Vagina (tissue), 2 donors: ENCODE measurements at places on chromosomes 6 and 20. TPM values are rescaled to one million over a fixed set of nuclear protein-coding genes. Genes with fewer than 3 reads are reported as not detected.

DNA sequence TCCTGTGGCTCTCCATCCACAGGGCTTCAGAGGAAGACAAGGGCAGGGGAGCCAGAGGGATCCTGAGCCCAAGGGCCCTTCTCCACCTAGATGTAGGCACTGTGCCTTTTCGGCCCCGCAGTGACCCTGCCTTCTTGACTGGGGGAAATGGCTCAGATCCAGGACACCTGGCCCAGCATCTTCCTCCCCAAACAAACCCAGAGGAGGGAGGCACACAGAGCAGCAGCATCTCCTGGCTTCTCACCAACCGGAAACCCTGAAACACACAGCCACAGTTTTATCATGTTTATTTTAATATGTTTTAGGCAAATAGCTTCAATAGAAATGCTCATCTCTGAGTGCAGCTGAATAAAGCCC, 84.5 kb upstream of the LRFN2 start:
- no peak for DNase-seq

DNA sequence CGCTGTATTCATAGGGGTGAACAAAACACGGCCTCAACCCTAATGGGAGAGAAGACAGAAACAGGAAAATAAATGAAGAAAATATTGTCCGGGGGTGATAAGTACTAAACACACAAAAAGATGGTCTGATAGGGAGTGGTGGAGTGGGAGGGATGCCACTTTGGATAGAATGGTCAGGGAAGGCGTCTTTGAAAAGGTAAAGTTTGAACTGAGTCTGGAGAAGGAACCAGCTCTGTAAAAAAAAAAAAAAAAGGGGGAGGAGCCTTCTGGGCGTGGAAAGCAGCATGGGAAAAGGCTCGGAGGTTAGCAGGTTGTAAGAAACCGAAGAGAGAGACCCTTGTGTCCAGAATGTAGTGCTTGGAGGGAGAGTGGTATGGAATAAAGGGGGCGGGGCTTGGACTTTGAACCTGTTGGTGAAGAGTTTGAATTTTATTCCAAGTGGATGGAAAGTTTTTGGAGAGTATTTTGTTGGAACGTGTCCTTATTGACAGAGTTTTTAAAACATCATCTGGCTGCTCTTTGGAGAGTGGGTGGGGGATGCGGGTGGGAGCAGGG, 1.8 kb downstream of the CHMP4B start:
- DNase-seq: no peak

- DNase-seq: no peak
These were observed 207.3 kb downstream of the FARS2 start for GRCh38 chr6:5468586-5468985.

DNA sequence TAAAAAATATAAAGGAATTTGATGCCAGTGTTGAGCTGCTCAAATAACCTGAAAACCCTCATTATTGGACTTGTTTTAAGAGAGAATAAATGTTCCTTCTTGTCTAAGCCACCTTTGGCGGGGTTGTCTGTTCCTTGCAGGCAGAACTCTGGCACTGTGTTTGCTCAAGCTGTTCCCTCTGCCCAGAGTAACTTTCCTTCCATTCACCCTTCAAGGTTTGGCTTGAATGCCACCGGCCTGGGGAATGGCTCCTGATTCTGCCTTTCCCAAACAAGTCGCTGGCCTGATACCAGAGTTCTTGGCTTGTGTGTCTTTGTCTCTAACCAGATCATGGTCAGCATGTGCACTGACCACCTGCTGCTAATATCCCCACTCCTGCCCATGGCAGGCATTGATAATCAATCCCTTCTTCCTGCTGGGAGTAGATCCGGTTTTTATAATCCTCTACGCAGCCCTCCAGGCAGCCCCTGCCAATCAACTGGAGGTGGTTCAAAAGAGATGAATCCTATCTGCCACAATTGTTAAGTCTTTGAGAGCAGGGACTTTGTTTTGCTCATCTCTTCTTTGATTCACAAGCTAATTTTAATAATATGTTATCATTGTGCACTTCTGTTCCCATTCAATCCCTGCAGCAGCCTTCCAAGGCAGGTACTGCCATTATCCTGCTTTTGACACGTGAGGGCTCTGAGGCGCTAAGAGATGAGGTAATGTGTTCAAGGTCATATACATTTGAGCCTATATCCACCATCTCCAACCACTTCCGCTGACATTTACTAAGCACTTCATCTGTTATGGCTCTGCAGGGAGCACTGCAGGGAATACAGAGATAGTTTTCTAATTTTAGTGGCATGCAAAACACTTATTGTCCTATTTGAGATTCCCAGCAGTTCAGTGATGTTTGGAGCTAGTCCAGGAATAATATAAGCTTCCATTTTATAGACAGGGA, 3.1 kb upstream of the CCM2L start:
- no peak for DNase-seq

- DNase-seq: no peak
These were observed 21.6 kb downstream of the TFB1M start for GRCh38 chr6:155292711-155293110.

- DNase-seq: no peak
These were observed 79.4 kb upstream of the PROKR2 start for GRCh38 chr20:5395932-5396727.

DNA sequence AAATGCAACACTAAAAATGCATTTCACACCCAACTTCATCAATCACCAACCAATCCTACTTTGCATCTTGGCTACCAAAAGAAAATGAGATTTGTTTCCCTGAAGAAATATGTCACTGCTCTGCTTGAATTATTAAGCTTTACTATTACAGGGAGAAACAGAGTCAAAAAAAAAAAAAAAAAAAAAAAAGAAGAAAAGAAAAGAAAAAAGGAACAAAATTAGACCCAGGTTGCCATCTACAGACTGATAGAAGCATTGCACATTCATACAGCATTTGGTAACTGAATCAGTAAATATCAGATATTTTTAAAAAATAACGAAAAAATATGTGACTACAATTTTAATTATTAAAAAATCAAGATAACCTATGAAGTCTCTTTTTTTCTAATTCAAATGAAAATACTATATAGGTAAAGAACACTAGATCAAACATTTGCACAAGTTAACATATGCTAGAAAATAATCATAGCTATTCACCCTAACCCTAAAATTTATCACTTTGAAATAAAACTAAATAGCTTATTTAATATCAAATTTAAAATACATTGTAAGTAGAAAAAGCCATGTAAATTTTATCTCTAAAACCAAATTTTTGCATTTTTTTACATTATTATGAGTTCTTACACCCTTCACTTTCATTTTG, 83.3 kb downstream of the DCDC2 start:
- no peak for DNase-seq

GRCh38 chr6:56091159-56091869, 156.1 kb downstream of the COL21A1 start:
- no peak for DNase-seq

DNA sequence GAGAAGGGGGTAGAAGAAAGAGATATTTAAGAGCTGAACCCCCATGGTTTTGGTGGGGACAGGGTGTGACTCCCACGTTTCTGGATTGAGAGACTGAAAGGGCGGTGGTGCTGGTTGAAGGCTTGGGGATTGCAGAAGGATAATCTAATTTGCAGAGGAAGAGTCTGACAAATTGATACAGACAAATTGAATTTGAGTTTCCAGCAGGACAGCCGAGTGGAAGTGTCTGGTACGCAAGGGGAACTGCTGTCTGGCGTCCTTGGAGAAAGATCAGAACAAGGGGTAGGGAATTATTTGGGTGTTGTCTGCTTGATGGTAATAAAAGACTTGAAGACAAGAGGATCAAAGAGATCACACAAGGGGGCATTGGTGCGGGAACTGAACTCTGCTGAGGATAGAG, 40.5 kb upstream of the MDGA1 start:
- no peak for DNase-seq

DNA sequence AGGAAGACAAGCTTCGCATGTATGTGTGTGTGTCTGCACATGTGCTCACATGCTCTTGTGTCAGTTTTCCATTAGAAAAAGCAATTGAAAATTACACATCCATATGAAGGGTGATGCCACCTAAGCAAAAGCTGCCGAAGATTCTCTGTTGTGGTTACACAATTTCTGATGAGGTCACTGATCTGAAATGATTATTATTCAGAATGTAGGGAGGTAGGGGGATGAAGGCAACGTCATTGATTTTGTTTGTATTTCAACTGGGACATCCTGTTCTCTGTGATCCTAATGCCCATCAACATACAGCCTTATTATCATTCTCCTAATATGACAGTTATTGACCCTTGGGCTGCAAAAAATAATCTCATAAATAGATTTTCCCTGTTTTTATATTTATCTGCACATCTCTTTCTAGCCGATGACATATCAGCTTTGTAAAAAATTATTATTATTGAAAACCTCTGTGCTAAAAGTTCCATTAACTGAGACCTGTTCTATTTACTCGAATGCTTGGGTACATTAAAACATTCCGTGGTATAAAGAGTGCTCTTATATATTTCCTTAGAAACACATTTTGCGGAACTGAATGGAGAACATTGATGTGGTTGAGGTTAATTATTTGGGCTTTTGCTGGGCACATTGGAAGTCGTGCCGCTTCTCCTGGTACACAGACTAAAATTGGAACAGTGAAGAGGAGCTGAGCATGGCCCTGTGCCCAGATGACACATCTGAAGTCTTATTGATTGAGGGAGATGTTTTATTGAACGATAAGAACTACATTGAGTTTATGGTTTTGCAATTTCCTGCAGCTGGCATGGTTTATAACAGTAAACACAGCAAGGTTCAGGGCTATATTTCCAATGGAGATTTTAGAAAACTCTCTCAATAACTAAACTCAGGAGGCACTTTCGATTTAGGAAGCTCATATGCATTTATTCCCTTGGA, 51.3 kb downstream of the ZNF831 start:
- DNase-seq: no peak

GRCh38 chr6:217048-217659, 75.1 kb upstream of the DUSP22 start:
- DNase-seq: no peak

GRCh38 chr6:157291356-157291755, 32.0 kb downstream of the TMEM242 start:
- no peak for DNase-seq

DNA sequence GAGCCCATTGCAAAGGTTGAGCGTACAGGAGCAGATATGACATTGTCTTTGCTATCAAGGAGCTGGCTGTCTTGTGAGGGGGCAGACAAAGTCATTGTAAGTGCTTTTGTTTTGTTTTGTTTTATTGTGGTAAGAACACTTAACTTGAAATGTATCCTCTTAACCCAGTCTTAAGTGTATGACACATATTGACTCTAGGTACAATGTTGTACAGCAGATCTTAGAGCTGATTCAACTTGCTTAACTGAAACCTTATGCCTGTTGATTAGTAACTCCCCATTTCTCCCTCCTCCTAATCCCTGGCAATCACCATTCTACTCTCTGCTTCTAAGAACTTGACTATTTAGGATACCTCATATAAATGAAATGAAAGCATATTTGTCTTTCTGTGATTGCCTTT, 429.0 kb downstream of the BMP2 start:
- DNase-seq: no peak

- no peak for DNase-seq
These were observed 726 bp upstream of the ARFGEF3 start for GRCh38 chr6:138161088-138161337.

- no peak for DNase-seq
These were observed 159.7 kb downstream of the THBS2 start for GRCh38 chr6:169093770-169094551.

DNA sequence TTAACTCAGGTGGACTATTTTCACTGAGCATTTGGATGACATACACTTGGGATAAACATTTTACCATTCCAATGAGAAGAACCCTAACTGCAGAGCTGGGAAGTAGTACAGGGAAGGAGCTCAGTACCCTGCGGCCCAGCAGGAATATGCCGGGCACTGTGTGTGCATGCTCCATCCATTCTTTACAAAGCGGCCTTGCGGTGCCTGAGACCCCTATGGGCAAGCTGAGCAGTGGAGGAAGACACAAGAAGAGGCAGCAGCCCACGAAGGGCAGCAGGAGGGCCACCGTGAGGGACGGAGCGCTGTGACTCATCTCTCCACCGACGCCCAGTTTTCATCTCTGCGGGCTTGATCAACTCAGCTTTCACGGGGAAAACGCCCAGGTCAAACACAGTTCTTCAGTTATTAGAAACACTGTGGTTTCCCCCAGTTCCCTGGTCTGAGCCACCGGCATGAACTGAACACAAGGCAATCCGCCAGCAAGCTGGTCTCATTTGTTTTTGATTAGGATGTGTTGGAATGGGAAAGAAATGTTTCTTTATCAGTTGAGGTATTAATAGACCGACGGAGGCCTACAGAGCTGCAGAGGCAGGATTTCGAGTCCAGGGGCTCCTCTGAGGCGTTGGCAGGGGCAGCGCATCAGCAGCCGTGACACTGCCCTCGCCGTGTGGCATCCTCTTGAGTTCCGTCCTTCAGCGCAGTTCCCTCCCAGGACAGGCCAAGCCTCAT, 44.9 kb downstream of the IRF4 start:
- peak; percentile 52 for DNase-seq

GRCh38 chr20:35772563-35773058, 796 bp downstream of the PHF20 start:
- DNase-seq: no peak

- no peak for DNase-seq
These were observed 129.7 kb upstream of the MAP3K4 start for GRCh38 chr6:160861824-160862223.

DNA sequence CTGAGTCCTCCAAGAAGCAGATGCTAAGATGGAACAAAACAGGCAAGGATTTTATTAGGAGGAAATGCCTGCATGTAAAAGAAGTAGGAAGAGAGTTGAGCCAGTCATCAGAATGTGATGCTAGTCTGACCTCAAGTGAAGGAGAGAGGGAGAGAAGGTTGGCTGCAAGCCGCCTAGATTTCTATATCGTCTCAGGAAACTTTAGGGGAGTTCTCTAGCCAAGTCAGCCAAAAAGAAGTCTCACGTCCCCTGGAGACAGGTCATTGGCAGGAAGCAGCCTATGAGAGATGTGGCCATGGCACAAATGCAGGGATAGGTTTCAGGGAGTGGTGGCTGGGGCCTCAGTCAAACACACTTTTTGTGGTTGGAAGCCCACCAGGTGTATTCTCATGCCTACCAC, 378.0 kb downstream of the CD109 start:
- no peak for DNase-seq

DNA sequence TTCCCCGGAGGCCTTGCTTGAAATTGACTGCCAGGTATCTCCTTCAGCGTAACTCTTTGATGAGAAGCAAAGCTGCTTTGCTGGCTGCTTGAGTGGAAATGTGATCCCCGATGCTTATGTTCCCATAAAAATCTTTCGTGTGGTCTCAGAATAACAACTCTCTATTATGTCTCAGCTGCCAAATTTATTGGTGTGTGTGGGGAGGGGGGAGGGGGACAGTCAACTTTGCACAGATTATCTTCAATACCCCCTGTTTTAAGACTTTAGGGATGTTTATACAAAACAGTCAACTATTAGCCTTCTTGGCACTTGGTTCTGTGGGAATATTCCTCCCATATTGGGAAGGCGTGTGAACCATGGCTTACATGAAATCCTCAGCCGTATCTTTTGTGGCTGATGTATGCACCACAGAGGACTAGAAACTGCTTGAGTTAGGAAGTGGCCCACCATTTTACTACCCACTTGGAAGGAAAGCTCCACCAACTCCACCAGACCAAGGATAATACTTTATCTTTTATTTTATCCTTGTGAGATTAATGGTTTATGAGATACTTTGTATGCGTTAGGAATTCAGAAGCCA, 101.5 kb upstream of the SLC24A3 start:
- DNase-seq: no peak

SLC22A2 gene
- total RNA-seq: not detected

PI3 gene
- 234 TPM for total RNA-seq

DEK gene
- total RNA-seq: 121 TPM

SIRPA gene
- total RNA-seq: 52.3 TPM

TAP1 gene
- total RNA-seq: 50.6 TPM

PHF3 gene
- 58.7 TPM for total RNA-seq

ULBP3 gene
- 1.7 TPM for total RNA-seq
